ENCODE measurements at places on chromosomes 3 and 15.

GRCh38 chr15:99424131-99424571, 141.6 kb upstream of the MEF2A start:
- no peak overlapping the region for H3K27ac ChIP-seq
- H3K4me1 ChIP-seq, result peaks cover 20% of the 10 kb centered on the region
- no peak for DNase-seq
- no peaks in the 10 kb centered on the region for H3K27me3 ChIP-seq

GRCh38 chr15:77695961-77696582, 63.4 kb upstream of the LINGO1 start:
- peaks cover 46% of the 10 kb centered on the region for H3K27me3 ChIP-seq
- H3K27ac ChIP-seq, result no peak overlapping the region
- no peaks in the 10 kb centered on the region for H3K36me3 ChIP-seq
- no peaks in the 10 kb centered on the region for H3K4me1 ChIP-seq

- no peak for DNase-seq
- no peaks in the 10 kb centered on the region for H3K36me3 ChIP-seq
- no peaks in the 10 kb centered on the region for H3K27me3 ChIP-seq
- H3K4me1 ChIP-seq, result peaks cover 19% of the 10 kb centered on the region
- no peak overlapping the region for H3K4me3 ChIP-seq
These were observed 103.3 kb downstream of the SMAD6 start for GRCh38 chr15:66805202-66805885.

GRCh38 chr3:129702934-129703712, 96.6 kb upstream of the PLXND1 start:
- no peaks in the 10 kb centered on the region for H3K36me3 ChIP-seq
- H3K27me3 ChIP-seq, result no peaks in the 10 kb centered on the region
- H3K27ac ChIP-seq, result no peak overlapping the region
- no peaks in the 10 kb centered on the region for H3K4me1 ChIP-seq
- DNase-seq, result no peak
- no peak overlapping the region for H3K4me3 ChIP-seq

Data from stomach (tissue), 19 donors.